Body of pancreas (tissue), 4 donors: ENCODE measurements at places on chromosomes 1 and 21. TPM values are rescaled to one million over a fixed set of nuclear protein-coding genes. Genes with fewer than 3 reads are reported as not detected.

KCNJ6 gene
- total RNA-seq, result under 0.01 TPM

FCGR3B gene
- total RNA-seq, result not detected

DNA sequence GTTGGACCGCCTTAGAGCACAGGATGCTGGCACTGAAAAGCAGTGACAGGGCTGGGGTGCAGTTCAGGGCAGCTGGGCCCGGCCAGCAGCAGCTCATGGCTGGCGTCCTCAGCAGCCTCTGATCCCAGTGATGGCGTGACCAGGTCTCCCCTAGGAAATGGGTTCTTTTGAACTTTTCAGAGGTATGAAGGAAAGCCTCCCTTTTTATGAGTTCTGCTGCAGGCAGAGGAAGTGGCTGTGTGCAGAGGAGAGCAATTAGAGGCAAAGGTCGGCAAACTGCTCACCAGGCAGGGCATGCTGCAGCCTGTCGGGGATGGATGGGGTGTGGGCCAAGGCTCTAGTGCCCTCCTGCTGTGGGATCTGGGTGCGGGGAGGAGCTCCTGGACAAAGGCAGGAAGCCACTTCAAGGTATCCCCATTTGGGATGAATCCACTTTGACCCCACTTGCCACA, 45.6 kb upstream of the RAB4A start:
- no peak for DNase-seq
- H3K36me3 ChIP-seq, result no peaks in the 10 kb centered on the region
- H3K4me3 ChIP-seq, result no peak overlapping the region
- H3K27me3 ChIP-seq, result no peaks in the 10 kb centered on the region
- peaks cover 64% of the 10 kb centered on the region for H3K4me1 ChIP-seq
- no peak overlapping the region for H3K27ac ChIP-seq

DNA sequence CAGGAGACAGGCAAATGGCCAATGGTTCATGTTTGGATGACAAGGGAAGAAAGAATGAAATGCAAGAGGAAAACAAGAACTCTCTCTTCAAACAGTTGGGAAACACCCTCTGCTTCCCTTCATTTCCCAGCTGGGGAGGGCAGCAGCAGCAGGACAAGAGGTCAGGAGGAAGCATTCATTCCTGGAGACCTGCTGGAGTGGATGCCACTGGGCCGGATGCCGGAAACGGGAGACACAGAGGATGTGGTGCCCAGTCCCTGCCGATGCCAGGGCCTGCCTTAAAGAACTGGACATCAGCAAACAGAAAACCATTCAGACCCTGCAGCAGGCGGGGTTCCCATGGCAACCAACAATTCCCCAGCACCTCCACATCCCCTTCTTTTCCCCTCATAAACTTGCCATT, 102.3 kb upstream of the ZNF648 start:
- peak; percentile 8 for DNase-seq
- H3K27ac ChIP-seq, result no peak overlapping the region
- no peaks in the 10 kb centered on the region for H3K36me3 ChIP-seq
- no peaks in the 10 kb centered on the region for H3K27me3 ChIP-seq
- no peak overlapping the region for H3K4me3 ChIP-seq
- no peaks in the 10 kb centered on the region for H3K4me1 ChIP-seq

DNA sequence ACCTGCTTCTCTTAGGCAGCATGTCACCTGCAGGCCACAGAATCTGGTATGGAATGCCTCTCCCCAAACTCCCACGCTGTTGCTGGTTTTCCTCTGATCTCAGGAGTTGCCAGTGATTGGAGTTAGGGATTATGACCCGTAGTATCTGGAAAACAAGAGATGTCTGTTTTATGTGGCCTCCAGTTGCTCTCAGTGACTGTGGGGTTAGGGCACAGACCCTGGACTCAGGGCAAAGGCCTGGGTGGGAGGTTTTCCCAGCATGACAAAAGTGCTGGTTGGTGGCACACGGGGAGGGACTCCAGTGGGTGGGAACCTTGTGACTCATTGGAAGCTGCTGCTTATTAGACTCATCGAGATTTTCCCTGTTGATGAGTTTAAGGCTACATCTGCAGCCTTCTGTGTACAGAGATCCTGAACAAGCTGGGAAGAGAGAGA, at the start of gene NR1I3:
Gene NR1I3, minus strand, starts transcription at position 165 of the 435 bp plus-strand sequence. CDS start 1,638 bp downstream, outside the sequence.
- no peak for DNase-seq
- no peak within 1 kb of the TSS for H3K4me3 ChIP-seq
- H3K36me3 ChIP-seq, result no peaks in the 10 kb centered on the region
- no peaks in the 10 kb centered on the region for H3K27me3 ChIP-seq
- no peaks in the 10 kb centered on the region for H3K4me1 ChIP-seq
- H3K27ac ChIP-seq, result no peak within 1 kb of the TSS

- no peaks in the 10 kb centered on the region for H3K27me3 ChIP-seq
- no peak overlapping the region for H3K4me3 ChIP-seq
- peaks cover 16% of the 10 kb centered on the region for H3K4me1 ChIP-seq
- H3K36me3 ChIP-seq, result no peaks in the 10 kb centered on the region
- no peak overlapping the region for H3K27ac ChIP-seq
These were observed 4.7 kb upstream of the ZNF496 start for GRCh38 chr1:247336390-247336789.

DNA sequence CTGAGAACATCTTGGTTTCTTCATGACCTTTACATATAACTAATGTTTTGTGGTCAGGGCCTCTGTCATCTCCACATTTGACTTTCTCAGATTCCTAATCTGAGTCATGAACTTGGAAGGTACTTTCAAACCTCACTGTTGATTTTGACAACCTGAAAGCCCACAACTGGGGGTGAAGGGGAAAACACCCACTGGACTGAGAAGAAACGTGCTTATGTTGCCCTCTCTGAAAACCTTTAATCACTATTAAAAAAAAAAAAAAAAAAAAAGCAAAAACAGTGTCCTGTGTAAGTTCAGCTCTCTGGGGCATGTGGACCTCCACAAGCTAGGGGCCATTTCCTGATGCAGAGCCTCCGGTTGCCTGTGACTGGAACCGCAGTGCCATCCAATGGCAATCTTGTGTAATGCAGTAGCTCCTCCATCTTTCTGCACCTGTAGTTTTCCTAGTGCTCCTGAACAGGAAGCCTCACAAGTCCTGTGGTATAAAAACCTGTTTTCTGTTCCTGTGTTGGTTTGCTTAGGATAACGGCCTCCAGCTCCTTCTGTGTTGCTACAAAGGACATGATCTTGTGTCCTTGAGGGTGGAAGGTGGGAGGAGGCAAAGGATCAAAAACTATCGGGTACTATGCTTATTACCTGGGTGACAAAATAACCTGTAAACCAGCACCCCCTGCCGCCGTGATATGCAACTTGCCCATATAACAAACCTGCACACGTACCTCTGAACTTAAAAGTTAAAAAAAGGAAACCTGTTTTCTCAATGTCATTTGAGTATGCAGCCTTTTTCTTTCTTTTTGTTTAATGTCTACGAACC, 124.5 kb downstream of the ZNF648 start:
- peaks cover 4% of the 10 kb centered on the region for H3K4me1 ChIP-seq
- no peaks in the 10 kb centered on the region for H3K27me3 ChIP-seq
- peak; percentile 68 for DNase-seq
- no peak overlapping the region for H3K4me3 ChIP-seq
- H3K27ac ChIP-seq, result no peak overlapping the region

DNA sequence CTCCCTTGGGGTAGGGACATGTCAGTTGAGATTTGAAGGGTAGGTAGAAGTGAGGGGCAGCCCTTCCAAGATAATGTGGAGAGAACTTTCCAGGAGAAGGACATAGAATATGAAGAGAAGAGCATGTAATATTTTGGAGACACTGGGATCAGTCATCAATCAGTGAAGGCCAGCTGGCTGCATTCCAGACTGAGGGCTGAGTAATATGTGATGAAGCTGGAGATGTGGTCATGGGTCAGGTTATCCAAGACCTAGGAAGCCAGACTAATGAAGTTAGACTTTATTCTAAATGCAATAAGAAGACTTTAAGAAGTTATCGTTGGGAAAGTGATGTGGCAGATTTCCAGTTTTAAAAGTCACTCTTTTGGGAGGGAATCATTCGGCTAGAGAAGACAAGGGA, 262.0 kb downstream of the HMCN1 start:
- no peaks in the 10 kb centered on the region for H3K27me3 ChIP-seq
- H3K4me1 ChIP-seq, result no peaks in the 10 kb centered on the region
- no peak overlapping the region for H3K4me3 ChIP-seq
- H3K36me3 ChIP-seq, result no peaks in the 10 kb centered on the region
- no peak overlapping the region for H3K27ac ChIP-seq
